Skin of body (tissue), 3 donors: ENCODE measurements at places on chromosomes 4 and X. TPM values are rescaled to one million over a fixed set of nuclear protein-coding genes. Genes with fewer than 3 reads are reported as not detected.
A peak's percentile ranks its signal among the peaks of the same experiment; 100 is the strongest.

The HTN3 gene
- not detected for total RNA-seq

The USP17L18 gene
- not detected for total RNA-seq

The ASB9 gene
- 1.7 TPM for total RNA-seq

The RENBP gene
- 5.0 TPM for total RNA-seq

The SSX2B gene
- not detected for total RNA-seq

The MSANTD1 gene
- 0.39 TPM for total RNA-seq

The TMEM31 gene
- not detected for total RNA-seq

The GABRE gene
- 173 TPM for total RNA-seq

The KDM5C gene
- total RNA-seq, result 105 TPM

The CWH43 gene
- 25.1 TPM for total RNA-seq

The WDR17 gene
- 1.8 TPM for total RNA-seq

The PAGE2 gene
- total RNA-seq, result not detected

The GPR50 gene
- not detected for total RNA-seq

GRCh38 chr4:173270312-173271027 is 63.7 kb downstream of the HMGB2 start:
- no peak for DNase-seq

DNA sequence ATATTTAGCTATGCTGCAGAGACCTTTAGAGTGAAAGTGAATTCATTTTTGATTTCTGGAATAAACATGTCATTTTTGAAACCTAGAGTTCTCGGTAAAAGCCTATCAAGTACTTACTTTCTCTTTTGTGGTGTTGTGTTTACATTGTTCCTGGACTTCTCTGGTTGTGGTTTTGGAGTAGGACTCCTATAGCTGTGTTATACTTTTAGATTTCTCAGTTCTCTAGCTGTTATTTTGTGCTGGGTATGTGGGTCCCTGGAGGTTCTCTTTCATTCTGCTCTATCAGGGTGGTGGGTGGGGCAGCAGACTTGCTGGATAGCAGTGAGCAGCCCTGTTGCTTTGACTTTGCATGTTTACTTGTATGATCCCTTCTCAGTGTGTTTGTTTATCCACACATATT is 25.6 kb upstream of the MSMO1 start:
- no peak for DNase-seq

- no peak for DNase-seq
These were observed 87.5 kb upstream of the UXT start for GRCh38 chrX:47746446-47746845.

DNA sequence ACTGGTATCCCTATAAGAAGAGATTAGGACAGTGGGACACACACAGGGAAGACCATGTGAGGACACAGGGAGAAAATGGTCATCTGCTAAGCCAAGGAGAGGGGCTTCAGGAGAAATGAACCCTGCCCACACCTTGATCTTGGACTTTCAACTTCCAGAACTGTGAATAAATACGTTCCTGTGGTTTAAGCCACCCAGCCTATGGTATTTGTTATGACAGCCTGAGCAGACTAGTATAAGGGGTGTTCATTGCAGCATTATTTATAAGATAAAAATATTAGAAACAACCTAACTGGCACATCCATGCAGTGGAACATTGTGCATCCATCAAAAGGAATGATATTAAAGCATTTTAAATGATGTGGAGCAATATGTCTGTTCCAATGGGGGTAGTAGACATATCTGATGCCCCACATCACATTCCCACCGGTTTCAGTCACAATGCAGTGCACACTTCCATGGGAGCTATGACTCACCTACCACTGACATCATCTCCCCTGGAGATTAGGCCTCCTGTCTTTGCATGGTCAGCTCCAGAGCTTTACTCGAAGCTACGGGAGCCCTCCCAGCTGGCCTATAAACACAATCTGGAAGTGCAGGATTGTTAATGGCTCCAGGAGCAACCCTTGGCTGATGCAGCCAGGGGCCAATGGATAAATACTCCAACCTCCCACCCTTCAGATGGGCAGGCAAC is 38.9 kb upstream of the MAMLD1 start:
- no peak for DNase-seq

GRCh38 chr4:118273642-118274041 is 79.2 kb downstream of the PRSS12 start:
- no peak for DNase-seq

DNA sequence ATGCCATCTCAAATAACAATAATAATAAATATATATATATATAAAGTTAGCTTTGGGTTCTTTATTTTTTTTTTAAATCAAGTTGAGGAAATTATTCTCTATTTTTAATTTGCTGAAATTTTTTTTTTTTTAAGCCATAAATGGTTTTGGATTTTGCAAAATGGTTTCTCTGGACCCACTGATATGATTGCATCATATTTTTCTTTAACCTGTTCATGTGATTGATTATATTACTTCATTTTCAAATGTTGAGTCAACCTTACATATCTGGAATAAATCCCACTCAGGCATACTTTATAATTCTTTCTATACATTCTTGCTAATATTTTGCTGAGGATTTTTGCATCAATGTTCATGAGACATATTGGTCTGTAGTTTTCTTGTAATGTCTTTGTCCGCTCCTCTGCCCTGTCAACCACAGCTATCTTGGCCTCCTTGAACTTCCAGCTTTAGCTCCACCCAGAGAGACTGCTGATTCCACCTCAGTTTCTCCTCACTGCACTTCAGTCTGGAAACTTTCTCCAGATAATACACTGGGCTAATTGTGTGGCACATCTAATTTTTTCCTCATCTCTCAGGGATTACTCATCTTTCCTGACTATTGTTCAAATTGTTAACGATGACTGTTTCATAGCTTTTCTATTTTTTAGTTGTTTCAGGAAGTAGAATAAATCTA is 160.9 kb upstream of the GIMD1 start:
- no peak for DNase-seq

- no peak for DNase-seq
These were observed 106.7 kb downstream of the KIT start for GRCh38 chr4:54764476-54764875.

- no peak for DNase-seq
These were observed 1295.8 kb upstream of the ADGRL3 start for GRCh38 chr4:59904331-59904730.

DNA sequence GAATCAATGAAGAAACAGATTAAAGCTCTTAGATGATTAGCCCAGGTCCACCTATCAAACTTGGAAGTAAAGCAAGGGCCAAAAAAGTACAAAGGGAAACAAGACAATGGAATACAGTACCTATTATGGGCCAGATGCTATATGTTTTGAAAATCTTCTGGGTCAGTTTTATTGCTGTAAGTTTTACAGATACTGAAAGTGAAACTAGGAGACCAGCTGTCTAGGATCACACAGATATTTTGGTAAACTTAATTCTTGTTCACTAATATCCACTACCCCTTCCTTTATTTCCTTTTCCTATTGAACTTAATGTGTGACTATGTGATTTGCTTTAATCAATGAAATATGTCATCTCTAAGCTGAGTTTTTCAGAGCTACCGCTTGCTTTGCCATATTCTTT is 505.4 kb upstream of the PITX2 start:
- DNase-seq, result no peak

DNA sequence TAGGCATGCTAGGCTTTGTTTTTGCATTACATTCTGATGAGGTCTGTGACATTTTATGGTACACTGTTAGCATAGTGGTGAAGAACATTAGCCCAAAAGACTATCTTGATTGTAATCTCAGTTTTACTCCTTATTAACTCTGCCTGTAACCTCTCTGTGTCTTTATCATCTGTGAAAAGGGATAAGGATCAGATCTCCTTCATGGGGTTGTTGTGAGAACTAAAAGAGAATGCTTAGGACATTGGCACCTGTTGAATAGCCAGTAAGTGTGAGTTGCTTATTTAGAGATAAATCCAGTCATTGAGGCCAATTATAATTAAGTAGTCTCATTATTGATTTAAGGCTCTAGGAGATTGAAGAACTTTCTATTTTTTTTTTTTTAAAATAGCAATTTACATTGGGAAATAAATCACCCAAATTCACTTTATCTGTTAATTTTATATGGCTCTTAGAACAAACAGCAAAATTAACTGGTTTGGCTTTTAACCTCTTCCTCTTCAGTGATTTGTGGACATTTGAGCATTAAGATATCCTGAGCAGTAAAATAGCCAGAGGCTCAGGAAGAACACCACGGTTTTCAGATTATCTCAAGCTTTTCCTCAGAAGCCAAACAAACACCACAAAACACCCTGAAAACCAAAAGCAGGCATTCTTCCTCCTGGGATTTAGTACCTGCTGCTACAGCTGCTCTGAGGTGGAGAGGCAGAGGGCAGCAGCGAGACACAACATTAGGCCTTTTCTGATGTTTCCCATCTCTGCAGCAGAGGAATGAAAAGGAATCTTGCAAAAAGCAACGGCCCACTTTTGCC is 192.9 kb downstream of the ARHGAP10 start:
- peak; percentile 11 for DNase-seq

- no peak for DNase-seq
These were observed 30.9 kb upstream of the FAM156A start for GRCh38 chrX:52988985-52989917.

- no peak for DNase-seq
These were observed 2731.9 kb downstream of the ARAP2 start for GRCh38 chr4:33512397-33512796.

DNA sequence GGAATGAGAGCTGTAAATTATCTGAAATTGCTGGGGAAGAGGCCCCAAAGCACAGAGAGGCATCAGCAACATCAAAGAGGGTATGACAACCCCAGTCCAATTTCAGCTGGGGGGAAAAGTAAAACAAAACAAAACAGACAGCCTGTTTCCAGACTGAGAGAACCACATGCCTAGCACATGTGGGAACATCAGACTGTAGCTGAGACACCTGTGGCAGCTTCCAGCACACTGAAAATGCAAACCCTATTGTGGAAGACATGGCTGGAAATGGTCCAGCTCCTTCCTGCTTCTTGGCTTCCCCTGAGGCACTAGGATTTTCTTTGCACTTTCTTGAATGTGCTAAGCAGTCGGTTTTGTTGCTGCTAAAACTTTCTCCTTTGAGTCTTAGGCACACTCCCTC is 240.9 kb upstream of the STS start:
- DNase-seq, result no peak

DNA sequence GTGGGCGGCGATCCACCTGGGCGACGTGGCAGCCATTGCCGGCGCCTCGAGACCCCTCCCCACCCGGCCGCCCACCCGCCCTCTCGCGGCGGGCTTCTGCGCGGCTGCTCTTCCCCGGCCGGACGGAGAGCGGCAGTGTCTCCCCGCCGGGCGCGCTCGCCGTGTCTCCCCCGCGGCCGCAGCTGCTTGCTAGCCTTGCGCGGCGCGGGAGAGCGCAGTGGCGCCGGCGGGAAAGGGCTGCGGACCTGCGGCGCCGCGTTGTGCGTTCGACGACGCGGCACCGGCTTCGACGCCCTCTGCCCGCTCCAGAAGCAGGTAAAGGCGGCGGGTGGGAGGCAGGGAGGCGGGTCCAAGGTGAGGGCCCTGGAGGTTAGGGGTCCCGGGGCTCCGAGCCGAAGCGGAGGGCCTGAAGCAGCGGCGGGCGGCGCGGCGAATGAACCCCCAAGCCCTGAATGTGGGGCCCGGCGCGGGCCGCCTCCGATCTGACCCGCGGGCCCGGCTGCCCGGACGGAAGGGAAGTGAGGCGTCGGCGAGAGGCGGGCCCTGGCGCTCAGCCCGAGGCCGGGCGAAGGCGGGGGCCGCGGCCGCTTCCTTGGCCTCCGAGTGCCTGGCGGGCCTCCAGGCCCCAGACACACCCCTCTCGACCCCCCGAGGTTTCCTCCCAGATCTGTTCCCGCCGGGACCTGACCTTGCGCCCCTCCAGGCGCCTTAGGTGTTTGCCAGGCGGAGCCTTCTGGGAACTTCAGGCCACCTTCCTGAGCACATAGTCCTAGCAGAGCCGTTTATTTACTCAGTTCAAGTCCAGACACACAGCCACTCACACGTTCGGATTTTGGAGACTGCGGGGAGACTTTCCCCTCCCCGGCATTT is at the start of gene N4BP2:
Gene N4BP2, plus strand, starts transcription at position 135 of the 870 bp plus-strand sequence. CDS start 40,491 bp downstream, outside the sequence.
- DNase-seq, result peak; percentile 77

DNA sequence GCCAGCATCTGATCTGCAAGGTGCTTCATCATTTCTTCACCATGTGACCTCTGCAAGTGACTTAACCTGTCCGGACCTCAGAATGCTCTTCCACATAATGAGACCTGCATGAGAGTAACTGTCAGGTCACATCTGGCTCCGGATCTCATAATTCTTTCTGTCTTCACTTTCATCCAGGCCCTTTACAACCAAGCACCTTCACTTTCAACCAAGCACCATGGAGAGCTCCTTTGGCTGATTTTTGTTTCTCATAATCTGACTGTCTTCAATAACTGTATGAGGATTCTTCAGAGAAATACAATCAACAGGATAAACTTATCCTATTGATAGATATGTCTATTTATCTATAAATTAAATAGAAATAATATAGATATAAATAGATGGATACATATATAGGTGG is 148.1 kb downstream of the VCX3A start:
- DNase-seq, result no peak

GRCh38 chrX:40449956-40450706 is 130.6 kb upstream of the ATP6AP2 start:
- no peak for DNase-seq

GRCh38 chrX:46757052-46757451 is 1.9 kb downstream of the SLC9A7 start:
- DNase-seq, result no peak

- no peak for DNase-seq
These were observed 21.9 kb upstream of the P2RY8 start for GRCh38 chrX:1558761-1559468.

- DNase-seq, result no peak
These were observed 67.4 kb upstream of the ARHGAP24 start for GRCh38 chr4:85407546-85407945.

DNA sequence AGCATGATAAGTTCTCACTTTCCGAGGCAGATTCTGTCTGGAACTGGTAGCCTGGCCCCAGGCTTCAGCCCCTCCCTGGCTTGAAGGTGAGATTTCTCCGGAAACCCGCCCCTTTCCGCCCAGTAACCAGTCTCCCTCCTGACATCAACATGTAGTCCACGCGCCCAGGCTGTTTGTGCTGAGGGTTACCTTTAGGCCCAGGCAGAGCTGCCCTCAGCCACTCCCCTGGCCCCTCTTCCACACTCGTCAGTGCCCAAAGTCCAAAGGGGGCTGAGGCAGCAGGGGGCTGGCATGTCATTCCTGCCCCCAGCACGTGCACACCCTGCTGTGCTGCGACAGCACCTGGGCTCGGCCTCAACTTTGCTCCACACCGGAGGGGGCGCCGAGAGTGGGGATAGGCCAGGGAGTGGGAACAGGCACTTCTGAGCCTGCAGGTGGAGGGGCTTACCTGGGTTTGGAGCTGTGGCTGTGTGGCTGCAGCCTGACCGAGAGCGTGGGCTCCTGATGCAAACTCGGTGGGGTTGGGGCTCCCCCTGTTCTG is 69.5 kb upstream of the ANK2 start:
- DNase-seq, result no peak
